ENCODE measurements at places on chromosomes 1 and 21.

GRCh38 chr1:165172666-165173065 lies 183.8 kb downstream of the LMX1A start:
- no peak for DNase-seq

DNA sequence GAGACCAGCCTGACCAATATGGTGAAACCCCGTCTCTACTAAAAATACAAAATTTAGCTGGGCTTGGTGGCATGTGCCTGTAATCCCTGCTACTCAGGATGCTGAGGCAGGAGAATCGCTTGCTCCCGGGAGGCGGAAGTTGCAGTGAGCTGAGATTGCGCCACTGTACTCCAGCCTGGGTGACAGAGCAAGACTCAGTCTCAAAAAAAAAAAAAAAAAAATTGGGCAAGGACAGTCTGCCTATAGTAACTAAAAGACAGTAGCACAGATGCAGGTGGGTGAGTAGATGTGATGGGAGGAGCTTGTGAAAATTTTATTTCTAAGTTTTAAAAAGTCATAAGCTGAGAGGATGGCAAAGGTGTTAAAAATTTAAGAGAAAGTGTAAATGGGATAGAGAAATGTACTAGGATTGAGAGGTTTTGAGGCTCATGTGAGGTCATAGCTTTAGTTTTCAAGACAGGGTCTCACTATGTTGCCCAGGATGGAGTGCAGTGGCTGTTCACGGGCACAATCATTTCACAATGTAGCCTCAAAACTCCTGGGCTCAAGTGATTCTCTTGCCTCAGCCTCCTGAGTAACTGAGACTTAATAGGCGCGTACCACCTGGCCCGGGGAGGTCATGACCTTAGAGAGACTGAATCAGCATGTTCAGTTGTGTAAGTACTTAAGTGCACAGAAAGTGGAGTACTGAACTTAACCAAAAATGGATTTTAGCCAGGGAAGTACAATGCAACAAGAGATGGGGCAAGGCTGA lies 33.7 kb downstream of the PTP4A2 start:
- no peak for DNase-seq

- DNase-seq, result no peak
These were observed 739.6 kb upstream of the CXADR start for GRCh38 chr21:16773206-16773605.

- no peak for DNase-seq
These were observed 241.4 kb upstream of the JUN start for GRCh38 chr1:59025201-59025600.

DNA sequence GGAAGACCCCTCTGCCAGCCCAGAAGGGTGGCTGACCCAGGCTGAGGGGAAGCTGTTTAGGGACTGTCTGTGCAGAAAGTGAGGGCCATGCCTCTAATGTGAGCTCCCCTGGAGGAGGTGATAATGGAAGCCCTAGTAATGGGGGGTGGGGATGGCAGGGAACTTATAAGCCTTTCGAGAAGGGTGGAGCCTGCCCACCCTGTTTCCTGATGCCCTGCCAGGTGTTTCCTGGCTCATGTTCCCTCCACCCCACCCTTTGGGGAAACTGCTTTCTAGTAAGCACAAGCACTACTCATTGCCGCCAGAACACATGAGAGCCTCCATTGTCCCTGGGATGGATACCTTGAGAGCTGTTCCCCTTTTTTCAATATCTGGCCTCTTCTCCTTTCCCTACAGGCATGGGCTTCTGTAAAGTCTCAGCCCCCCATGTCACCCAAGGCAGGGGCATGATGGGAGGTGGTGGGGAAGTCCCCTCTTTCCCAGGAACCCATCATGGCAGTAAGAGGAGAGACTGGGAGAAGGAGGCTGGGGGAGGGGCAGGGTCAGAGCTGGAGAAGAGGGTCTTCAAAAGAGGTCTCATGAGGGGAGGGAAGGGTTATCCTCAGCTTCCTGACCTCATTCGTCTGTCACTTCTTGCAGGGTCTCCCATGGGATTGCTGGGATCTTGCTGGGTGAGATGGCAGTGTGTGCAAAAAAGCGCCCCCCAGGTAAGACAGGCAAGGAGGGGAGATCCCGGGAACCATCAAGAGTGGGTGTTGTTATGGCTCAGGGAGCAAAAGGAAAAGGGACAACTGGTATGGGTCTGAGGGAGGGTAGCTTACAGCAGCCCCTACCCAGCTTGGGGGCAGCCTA lies 2.4 kb downstream of the ATP8B2 start:
- DNase-seq, result no peak

DNA sequence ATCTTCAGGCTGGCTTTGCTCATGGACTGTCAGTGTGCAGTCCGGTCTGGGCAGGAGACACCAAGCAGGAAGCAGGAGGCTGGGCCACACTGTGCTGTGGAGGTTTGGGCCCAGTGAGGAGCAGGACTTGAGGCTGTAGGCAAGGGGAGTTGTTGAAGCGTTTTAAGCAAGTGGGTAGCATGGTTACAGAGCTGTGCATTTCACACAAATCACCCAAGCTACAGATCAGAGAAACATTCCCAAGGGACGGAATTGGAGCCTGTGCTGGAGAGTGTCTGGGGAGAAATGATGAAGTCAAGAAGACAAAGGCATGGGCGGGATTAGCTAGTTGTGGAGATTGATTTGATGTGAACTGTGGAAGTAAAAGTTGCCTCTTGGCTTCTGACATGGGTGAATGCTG lies 60.9 kb downstream of the KIF21B start:
- DNase-seq, result no peak

DNA sequence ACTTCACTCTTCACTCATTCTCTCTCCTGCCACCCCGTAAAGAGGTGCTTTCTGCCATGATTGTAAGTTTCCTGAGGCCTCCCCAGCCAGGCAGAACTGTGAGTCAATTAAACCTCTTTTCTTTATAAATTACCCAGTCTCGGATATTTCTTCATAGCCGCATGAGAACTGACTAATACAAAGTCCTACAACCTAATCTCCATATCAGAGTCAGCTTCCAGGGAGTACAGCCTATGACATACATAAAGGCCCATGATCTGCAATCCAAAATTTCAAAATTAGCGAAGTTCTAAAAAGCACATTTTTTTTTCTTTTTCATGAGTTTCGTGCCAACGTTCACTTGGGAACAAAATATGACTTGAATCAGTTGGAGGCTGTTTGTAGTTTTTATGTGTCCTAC lies 256.9 kb upstream of the DUSP10 start:
- DNase-seq, result no peak

- DNase-seq, result no peak
These were observed 41.0 kb downstream of the ZFYVE9 start for GRCh38 chr1:52182874-52183400.

DNA sequence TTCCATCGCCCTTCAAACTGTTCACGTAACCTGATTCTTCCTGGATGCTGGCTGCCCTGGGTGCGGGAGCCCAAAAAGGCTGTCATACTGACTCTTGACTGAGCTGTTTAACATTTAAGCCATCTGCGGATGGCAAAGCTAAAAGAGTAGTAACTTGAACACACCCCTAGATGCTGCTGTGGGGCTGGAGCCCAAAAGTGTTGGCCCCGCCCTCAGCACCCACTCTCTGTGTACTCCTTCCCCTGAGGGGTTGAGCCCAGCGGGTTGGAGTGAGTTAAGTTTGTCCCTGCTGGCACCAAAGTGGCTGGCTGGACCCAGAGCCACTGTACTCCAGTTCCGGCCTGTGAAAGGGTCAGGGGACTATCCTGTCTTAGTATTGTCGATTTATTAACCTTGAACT lies 640.6 kb downstream of the PTPRU start:
- no peak for DNase-seq

DNA sequence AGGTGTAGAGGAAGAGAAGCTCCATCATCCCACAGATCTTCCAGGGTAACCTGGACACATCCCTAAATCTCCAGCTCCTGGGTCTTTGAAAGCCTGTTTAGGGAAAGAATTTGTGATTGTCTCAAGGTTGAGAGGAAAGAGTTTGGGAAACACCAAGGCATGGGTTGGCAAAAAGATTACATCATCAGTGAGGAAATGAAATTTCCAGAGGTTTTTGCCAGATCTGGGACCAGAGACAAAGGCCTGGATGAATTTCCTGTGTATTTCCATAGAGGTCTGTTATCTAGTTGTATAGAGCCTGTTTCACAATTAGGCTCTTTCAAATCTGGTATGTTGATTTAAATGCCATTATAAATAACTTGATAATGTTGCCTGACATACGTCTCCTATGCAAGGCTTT lies 82.3 kb downstream of the GPR89B start:
- DNase-seq, result no peak

GRCh38 chr1:32464716-32465577 lies at the start of gene ZBTB8B:
Gene ZBTB8B (plus strand): TSS chr1:32465072. CDS start chr1:32470625, 5,553 bp downstream.
- DNase-seq, result no peak

- no peak for DNase-seq
These were observed 23.9 kb downstream of the ACOT11 start for GRCh38 chr1:54571803-54572541.

GRCh38 chr1:118928739-118929554 lies 59.2 kb downstream of the TBX15 start:
- no peak for DNase-seq

DNA sequence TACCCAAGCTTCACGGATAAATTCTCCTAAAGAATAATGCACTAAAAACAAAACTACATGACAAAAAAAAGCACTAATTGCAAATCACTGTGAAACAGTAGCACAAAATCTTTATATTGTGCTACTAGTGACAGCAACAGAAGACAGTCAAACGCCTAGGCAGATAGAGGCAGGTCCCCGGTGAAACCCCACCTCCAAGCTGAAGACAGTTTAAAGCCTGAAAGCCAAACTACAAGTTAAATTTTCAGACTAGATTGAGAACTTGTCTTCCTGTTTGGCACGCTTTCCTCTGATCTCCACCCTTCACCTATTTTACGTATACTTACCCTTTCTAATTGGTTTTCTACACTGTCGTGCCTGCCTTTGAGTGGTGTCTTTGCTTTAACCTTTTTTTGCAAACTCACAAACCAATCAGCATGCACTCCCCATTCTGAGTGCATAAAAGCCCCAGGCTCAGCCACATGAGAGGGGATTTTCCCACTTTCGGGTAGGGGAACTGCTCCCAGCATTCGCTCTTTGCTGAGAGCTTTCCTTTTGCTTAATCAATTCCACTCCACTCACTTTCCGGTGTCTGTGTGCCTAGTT lies 3.6 kb upstream of the BACH1 start:
- no peak for DNase-seq

DNA sequence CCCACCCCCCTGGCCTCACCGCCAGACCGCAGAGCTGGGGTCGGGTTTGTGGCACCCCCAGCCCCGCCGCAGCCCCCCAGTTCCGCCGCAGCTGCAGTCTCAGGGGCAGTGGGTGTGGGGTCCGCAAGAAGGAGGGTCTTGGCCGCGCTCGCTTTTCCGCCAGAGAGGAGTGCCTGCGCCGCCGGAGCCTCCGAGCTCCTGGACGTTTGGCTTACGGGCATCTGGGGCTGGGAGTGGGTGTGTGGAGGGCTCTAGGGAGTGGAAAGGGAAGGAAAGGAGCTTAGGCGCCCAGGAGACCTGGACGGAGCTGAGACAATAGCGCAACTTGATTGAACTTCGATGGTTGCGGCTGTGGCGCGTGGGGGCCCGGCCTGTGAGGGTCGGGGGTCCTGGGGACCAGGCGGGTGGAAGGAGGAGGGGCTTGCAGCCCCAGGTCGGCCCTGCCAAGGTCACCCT lies 88.8 kb upstream of the IPO9 start:
- DNase-seq, result no peak

DNA sequence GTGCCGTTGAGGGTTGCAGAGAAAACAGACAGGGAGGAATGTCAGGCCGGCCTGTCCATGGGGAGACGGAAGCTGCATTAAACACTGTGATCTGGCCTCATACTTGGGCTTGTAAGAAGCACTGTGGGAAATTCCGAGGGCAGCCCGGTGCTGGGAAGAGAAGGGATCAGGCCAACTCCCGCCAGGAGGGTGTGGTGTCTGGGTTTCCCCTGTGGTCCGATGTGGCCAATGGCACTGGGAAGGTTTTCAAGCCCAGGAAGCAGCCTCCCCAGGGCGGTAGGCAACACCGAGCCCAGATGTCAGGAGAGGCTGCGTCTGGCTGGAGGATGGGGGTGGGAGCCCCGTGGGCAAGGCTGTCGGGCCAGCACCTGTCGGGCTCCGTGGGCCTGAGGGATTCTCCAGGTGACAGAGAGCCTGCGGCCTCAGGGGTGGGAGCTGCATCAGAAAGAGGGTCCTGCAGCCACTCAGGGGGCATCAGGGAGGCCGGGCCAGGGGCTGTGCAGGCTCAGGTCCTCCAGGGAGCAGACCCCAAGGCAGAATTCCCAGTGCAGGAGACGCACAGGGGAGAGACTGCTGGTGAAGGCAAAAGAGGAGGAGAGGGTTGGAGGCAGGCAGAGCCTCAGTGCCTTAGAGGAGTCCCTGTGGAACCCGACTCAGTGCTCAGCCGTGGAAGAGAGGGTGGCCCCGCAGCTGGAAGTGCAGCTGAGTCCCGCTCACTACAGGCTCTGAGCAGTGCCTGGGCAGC lies 8.4 kb downstream of the UBASH3A start:
- no peak for DNase-seq

- no peak for DNase-seq
These were observed 671.3 kb downstream of the PTPRU start for GRCh38 chr1:29907596-29907995.

DNA sequence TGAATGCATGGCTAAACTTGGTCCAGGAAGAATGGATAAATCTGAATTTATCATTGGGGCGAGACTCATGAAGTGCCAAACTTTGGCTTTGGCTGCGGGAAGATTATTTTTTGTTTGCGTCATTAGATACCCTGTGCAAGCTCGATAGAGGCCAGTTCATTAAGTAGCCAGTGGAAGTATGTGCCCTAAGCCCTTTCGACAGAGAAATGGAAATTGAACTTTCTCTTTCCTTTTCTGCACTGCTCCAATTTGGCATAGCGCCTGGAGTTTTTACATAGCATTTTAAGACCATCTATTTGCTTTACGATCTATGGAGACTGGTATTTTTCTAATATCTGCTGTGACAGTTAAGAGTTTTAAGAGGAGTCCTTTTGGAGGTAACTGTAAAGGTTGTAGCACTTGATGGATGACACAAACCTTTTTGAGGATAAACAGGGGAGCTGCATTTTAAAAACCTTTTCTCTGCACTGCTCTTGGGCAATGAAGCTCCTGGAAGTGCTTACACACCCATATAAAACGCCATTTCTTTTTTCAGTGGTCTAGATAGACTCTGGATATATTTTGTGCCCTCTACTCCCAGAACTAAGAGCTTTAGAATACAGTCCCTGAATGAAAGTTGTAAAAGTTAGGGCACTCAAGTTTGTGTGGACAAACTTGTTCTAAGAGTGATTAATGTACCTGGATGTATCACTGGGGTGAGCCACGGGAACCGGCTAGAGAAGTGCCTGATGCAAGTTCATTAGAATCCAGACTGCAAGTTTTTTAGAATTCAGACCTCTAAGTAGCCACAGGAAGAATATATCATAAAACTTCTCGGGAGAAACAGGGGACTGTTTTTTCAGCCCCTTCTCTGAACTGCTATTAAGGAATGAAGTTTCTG lies 41.3 kb upstream of the CFHR3 start:
- DNase-seq, result no peak

DNA sequence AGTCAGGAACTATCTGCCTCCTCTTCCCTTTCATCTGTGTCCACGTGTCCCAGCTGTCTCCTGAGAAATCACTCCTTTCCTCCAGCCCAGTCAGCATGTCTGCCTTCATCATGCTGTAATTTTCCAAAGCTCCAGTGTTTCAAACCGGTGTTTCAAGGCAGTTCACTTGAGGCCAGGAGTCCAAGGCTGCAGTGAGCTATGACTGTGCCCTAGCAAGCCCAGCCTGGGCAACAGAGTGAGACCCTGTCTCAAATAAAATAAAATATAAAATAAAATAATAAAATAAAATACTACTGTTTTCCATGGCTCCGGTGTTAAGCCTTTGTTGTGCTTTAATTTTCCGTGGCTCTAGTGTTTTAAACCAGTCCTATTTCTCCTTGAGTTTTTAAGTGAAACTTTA lies 7.9 kb upstream of the SELENON start:
- no peak for DNase-seq
